ENCODE measurements at places on chromosomes 13 and 19.

DNA sequence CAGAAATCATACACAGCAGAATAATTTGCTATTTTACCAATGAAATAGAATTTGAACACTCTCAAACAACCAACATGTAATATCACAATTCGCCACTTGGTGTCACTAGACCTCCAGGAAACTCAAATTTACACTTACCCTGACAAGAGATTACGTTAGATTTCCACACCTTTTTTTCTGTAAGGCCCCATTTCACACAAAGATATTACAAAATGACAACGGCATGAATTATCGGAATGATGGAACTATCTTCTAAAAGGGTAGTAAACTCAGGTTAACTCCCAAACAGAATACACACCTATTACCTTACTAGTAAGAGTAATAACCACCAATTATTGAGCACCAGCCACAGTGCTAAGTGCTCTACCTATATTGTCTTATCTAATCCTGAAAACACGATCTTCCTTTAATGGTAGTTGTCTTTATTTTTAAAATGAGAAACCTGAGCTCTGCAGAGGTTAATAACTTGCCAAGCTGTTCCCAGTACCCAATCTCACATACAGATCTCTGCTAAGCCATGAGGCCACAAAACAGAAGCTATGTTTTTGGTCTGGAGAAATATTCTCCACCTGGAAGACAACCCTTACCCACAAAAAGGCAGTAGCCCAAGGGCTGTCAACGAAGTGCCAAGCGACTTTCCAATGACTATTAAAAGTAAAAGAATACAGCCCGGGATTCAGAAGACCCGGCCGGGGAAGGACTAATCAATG lies 152.4 kb downstream of the DCLK1 start:
- DNase-seq: no peak

GRCh38 chr13:75202981-75203380 lies 279.0 kb downstream of the TBC1D4 start:
- no peak for DNase-seq

- no peak for DNase-seq
Measured at GRCh38 chr13:71979616-71980015, 112.6 kb upstream of the DACH1 start.

GRCh38 chr13:99418843-99419140 lies 82.5 kb upstream of the TM9SF2 start:
- DNase-seq: no peak

- peak; percentile 19 for DNase-seq
Measured at GRCh38 chr19:47107953-47108746, 5.4 kb downstream of the ZC3H4 start.

DNA sequence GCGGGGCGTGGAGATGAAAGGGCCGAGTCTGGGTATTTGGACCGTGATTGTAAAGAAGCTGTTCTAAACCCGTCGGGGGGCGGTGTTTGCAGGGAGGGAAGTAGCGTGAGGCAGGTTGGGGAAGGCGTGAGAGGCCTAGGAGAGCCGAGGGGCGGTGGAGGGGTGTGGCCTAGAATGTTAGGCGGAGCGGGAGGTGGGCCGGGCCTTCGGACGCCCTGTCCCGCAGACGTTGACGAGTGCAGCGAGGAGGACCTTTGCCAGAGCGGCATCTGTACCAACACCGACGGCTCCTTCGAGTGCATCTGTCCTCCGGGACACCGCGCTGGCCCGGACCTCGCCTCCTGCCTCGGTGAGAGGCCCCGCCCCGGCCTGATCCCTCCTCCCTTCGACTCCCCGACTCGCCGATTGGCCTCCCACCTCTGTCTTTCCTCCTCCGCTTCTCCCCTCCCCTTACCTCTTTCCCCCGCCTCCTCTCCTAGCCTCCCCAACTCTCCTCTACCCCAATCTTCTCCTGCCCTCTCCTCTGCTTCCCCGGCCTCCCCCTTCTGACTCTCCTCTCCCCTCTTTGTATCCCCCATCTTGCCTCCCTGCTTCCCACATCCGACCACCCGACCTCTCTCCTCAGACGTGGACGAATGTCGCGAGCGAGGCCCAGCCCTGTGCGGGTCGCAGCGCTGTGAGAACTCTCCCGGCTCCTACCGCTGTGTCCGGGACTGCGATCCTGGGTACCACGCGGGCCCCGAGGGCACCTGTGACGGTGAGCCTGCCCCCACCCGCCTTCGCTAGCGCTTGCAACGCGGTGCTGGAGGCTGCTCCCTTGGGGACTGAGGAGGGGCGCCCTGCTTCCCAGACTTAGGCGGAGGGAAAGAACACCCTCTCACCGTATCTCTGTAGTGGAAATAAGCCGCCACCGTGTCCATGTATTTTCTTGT lies 12.8 kb downstream of the LTBP4 start:
- peak; percentile 90 for DNase-seq

- DNase-seq: no peak
Measured at GRCh38 chr13:45683701-45684100, 18.4 kb upstream of the CBY2 start.
